ENCODE measurements at places on chromosomes 3 and 15.

- no peak for DNase-seq
These were observed 55.2 kb downstream of the COL8A1 start for GRCh38 chr3:99693636-99694035.

GRCh38 chr3:172824229-172824628 lies 73.7 kb downstream of the ECT2 start:
- no peak for DNase-seq

DNA sequence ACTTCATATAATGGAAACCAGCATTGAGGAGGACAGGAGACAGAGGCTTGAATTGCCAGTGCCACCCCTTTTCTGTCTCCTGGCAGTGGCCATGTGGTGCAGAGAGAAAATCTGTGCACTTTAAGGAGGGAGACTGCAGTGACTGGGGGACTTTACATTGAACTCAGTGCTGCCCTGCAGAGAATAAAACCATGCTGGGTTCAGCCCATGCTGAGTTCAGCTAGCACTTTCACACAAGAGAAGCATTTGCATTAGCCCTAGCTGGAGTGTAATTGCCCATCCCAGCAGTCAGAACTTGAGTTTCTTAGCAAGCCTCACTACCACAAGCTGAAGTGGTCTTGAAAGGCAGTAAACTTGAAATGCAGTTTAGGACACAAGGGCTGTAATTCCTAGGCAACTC lies 677.5 kb downstream of the ZPLD1 start:
- no peak for DNase-seq

- DNase-seq = no peak
These were observed 922 bp downstream of the RAB11A start for GRCh38 chr15:65869954-65870871.

DNA sequence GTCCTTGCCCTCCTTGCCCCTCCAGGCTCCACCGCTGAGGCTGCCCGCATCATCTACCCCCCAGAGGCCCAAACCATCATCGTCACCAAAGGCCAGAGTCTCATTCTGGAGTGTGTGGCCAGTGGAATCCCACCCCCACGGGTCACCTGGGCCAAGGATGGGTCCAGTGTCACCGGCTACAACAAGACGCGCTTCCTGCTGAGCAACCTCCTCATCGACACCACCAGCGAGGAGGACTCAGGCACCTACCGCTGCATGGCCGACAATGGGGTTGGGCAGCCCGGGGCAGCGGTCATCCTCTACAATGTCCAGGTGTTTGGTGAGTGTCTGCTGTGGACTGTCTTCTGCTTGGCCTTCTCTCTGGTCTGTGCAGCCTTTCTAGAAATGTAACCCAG lies 61.0 kb downstream of the BOC start:
- DNase-seq = no peak

- DNase-seq = peak; percentile 20
These were observed 4.1 kb downstream of the FBN1 start for GRCh38 chr15:48641416-48641815.

DNA sequence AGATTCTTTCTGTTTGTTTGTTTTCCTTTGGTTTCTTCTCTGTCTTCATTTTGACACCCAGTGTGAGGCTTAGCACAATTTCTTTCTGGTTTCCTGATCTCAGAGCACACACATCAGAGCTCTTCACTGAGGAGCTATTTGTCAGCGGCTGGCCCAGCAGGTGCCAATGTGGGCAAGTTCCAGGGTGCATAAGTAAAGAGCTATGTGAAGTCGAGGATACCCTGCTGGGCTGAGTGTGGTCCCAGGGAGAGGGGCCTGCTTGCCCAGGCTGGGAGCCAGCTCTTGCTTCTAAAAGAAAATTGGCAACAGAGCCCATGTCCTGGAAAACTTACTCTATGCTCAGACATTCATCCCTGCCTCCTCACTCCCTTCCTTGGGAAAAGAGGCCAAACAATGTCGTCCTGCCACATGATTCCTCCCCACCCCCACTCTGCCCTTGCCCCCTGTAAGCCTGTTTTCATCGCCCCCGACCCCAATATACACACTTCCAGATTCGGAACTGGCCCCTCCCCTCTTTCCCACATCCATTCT lies 101.2 kb downstream of the ST8SIA2 start:
- no peak for DNase-seq

DNA sequence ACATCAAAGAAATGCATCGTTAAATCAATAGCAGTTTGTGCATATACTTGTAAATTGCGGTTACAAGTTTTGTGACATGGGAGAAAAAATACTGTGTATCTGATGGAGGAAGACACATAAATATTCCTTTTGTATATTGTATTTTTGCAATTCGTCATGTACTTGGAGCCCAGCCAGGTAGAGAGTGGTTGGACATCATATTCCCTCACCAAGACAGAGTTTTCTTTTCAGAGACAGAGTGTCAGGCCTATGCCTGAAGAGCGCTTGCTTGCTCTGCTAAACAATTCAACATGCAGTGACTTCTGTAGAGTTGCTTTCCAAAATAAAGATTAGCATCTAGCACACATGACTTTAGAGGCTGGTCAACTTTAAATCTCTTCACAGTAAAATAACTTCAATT lies 24.8 kb upstream of the MEIS2 start:
- DNase-seq = no peak

GRCh38 chr15:71892335-71892734 lies 82.0 kb downstream of the NR2E3 start:
- DNase-seq = no peak

DNA sequence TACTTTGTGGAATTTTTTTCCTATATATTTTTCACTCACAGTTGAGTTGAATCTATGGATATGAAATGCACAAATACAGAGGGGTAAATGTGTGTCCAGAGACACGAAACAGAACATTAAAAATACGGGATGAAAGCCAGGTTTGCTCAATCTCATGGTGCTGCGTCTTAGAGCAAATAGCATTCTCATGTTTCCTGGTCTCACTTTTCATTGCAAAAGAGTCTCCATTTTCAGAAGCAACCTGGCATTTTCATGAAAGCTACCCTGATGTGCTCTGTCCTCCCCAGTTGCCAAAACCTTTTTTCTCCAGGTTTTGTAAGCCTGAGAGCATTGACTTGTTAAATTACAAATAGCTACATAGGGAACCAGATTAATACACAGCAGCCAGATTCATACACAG lies 49.5 kb upstream of the MBNL1 start:
- no peak for DNase-seq

GRCh38 chr3:109952924-109953323 lies 615.6 kb upstream of the DPPA4 start:
- no peak for DNase-seq

GRCh38 chr3:197835509-197835908 lies 44.5 kb downstream of the LRCH3 start:
- peak; percentile 46 for DNase-seq

DNA sequence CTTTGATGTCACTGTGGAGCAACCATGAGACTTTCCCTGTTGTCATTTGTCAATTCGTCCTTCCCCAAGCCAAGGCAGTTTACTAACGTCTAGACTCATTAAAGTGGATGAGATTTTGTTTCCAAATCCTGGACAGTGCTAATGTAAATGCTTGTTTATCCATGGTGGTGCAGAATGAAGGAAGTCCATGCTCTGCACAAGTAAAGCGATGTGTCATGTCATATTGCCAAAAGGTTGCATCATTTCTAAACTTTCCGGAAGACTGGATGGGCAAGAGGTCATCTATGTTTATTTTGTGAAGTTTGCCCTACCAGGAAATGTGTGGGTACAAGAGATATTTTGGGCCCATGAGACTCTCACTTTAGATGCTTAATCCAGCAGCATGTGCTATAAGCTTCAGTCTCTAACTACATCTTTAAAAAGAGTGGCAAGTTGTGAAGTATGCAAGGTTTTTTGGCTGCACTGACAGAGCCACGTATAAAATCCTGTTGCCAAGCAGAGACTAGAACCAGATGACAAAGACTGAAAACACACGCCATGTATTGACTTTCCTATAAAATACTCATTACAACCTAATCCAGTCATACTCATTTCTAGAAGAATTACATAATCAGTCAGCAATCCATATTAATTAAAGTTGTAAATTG lies 72.1 kb upstream of the FNDC3B start:
- DNase-seq = no peak

DNA sequence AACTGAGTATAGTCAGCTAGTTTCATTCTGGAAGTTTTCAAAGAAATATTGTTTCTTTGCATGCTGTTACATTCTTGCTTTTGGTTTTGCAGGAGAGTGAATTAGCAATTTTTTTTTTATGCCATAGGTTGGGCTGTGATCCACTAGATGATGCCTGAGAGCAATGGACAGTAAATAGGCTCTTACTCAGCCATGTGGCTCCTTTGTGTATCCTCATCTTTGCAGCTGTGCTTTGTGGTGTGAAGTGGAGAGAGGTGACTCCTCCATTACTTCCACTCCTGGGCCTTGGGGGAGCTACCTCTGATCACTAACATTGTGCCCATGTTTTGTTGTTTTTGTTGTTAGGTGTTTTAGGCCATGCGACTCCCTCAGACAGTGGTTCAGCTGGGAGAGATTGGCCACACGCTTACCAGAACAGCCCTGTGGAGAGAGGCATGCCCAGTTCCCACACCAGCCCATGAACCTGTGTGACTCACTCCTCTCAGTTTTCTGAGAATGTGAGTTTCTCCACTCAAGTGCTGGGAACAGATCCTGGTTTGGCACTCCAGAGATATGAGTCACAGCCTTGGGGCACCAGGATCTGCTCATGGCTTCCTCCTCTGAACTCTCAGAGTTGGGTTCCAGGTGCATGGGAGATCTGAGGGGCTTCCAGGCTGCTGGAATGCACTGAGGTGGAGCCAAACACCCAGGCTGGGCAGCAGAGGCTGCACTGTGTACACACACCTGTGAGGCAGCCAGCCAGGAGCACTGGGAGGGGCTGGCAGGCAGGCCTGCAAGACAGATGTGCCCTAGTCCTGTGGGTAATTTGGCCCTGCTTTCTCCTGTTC lies 785.3 kb downstream of the ROBO2 start:
- DNase-seq = no peak
